GM19239 (cell line): ENCODE measurements at places on chromosomes 1 and 21.

- no peak for DNase-seq
Observed at GRCh38 chr21:32803651-32804050, 32.1 kb upstream of the PAXBP1 start.

DNA sequence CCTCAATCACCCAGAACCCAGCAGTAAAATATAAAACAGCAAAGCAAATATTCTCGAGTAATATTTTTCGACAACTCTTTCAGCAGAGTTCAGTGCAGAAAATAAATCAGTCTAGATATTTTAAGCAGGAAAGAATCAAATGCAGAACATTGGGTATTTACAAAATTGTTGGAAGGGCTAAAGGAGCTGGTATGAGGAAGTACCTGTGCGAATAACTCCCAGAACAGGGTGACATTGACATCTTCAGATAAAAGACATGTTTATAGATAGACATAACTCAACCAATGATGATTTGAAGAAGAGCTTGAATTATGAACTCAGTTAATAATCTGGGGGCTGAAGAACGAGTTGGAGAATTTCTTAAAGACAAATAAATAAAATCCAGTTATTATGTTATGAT, 6.4 kb downstream of the AXDND1 start:
- DNase-seq, result no peak

GRCh38 chr1:16236511-16237342, at the start of gene CPLANE2:
Gene CPLANE2 (minus strand): TSS chr1:16237183. CDS start chr1:16236742, 441 bp downstream.
- DNase-seq, result peak; percentile 95

DNA sequence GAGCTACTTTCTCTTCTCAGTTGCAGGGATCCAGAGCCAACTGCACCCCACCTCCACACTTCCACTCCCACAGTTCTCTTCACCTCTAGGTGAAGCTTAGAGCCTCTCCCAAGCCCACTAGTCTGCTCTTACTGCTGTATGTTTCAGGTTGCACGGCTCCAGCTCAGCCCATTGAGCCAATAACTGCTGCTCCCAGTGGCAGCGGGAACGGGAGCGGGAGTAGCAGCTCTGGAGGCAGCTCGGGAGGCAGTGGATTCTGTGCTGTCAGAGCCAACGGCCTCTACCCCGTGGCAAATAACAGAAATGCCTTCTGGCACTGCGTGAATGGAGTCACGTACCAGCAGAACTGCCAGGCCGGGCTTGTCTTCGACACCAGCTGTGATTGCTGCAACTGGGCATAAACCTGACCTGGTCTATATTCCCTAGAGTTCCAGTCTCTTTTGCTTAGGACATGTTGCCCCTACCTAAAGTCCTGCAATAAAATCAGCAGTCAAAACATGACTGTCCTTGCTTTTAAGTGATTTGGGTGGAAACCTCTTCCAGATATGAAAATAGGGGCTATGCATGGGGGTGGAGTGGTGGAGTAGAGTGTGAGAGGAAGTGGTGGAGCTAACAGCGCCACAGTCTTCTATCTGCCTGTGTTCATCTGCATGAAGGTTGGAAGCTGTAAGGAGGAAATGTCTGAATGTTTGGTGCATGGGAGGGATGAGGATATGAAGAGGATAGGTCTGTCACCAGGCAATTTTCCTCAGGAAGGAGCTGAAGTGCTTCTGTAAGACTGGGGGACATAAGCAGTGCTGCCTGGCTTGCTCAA, 29.6 kb downstream of the CHIA start:
- DNase-seq, result no peak

- DNase-seq, result no peak
Observed at GRCh38 chr1:234986750-234987414, 141.8 kb downstream of the TOMM20 start.

- no peak for DNase-seq
Observed at GRCh38 chr1:156359973-156360372, 9.0 kb upstream of the RHBG start.

DNA sequence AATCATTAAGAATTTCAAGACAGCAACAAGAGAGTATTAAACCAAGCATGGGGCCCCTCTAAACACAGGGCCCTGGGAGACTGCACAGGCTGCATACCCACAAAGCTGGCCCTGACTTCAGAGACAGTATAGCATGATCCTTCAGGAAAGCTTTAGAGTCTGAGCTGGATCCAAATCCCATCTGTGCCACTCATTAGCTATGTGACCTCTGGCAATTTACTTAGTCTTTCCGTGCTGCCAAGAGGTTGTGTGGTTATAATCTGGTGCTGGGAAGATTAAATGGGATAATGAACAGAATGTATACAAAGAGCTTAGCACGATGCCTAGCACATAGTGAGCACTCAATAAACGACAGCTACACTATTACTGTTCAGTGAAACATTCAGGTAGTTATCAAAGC, 4.0 kb downstream of the PHC2 start:
- DNase-seq, result no peak

DNA sequence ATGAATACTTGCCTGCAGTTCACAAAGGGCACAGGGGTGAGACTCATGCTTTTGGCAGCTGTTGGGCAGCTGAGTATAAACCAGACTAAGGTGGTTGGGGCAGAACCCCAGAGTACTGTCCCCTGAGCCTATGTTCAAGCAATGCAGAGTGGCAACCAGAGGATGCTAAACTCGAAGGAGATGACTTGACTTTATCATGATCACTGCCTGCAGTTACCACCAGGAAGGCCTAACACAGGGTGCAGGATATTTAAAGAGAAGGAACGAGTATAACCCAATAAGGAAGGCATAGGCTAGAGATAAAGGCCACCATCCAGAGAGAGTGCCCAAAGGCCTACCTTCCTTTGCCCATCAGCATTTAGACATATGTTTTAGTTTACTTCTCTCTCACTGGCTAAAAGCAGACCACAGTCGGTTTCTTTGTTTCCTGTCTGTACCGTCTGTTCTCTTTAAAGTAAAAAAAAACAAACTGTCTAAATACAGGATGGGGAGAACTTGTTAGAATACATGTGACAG, 83.3 kb downstream of the MPZL1 start:
- DNase-seq, result peak; percentile 17

- DNase-seq, result no peak
Observed at GRCh38 chr1:63847308-63847910, 73.6 kb downstream of the ROR1 start.

DNA sequence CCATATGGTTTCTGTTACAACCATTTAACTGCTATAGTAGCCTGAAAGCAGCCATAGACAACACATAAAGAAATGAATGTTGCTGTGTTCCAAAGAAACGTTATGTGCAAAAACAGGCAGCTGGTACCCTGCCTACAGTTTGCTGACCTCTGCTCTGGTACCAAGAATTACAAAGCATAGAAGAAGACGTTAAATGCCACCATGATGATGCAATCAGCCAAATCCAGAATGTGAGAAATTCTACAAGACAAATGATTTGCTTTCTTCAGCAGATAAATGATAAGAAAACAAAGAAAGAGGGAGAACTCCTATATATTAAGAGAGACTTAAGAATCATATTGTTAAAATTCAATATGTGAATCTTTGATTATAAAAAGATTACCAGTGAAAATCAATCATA, 97.8 kb upstream of the PDE4B start:
- DNase-seq, result no peak

- DNase-seq, result no peak
Observed at GRCh38 chr1:163974120-163974519, 584.9 kb upstream of the PBX1 start.

GRCh38 chr1:227546059-227546458, 17.3 kb upstream of the ZNF678 start:
- no peak for DNase-seq

- DNase-seq, result no peak
Observed at GRCh38 chr1:159089184-159089791, 12.7 kb upstream of the AIM2 start.

GRCh38 chr1:52140633-52141512, 1.0 kb upstream of the ZFYVE9 start:
- DNase-seq, result no peak

GRCh38 chr1:238052496-238053266, 162.0 kb upstream of the ZP4 start:
- no peak for DNase-seq

DNA sequence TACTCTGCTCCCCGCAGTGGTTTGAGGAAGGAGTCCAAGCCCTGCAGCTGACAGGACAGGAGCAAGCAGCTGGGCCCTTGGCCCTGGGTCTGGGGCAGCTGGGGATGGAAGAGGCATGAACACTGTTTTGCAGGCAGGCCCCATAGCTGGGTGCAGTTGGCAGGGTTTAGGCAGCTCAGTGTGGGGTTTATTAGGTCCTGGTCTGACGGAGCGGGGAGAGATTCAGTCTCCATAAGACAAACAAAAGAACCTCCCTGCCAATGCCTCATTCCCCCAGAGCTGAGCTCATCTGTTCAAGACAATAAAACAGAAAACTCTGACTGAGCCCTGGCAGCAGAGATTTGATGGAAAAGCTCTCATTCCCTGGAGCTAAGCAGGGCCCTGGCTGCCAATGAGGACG, 37.3 kb downstream of the OLFML2B start:
- DNase-seq, result no peak

GRCh38 chr21:29077651-29078090, 4.2 kb upstream of the CCT8 start:
- DNase-seq, result no peak

- no peak for DNase-seq
Observed at GRCh38 chr1:3035563-3036446, 14.5 kb downstream of the ACTRT2 start.

- no peak for DNase-seq
Observed at GRCh38 chr1:45876000-45876617, 72.7 kb downstream of the MAST2 start.

GRCh38 chr1:154758346-154758745, 111.7 kb downstream of the KCNN3 start:
- no peak for DNase-seq

DNA sequence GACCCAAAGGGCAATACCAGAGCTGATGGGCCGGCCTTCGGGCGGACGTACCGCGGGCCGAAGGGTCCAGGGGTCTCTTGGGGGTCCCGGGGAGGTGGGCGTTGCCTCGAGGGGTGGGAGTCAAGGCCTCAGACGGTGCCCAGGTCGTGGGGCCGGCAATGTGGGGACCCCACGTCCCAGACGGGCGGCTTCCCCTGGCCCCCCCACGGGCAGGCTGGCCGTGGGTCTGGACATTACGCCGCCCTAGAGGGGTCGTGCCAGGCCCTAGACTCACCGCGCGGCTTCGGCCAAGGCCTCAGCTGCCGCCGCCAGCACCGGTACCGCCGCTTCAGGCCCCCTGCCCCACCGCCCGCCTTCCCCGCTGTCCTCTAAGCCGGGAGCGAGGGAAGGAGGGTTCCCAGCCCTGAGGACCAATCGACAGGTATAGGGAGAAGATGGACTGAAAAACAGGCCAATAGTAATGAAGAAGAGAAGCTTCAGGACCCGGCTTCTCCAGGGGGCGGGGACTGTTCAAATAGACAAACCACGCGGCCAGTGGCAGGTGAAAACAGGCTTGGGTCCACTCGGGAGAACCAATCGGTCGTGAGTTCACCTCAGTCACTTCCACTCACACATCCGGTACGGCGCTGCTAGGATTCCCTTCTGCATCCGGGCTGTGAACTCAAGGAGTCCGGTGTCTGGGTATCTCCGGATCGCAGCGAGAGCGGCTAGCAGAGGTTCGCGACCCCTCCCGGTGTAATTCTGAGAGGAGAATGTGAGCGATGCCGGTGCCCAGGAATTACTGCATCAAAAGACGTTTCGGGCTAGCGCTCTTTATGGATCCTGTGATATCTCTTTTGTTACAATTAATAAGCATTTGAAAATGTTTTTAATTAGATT, at the start of gene MTOR:
TSS of gene MTOR (minus strand) at position 381 of the 879 bp plus-strand sequence. CDS start 3,142 bp downstream, outside the sequence.
- DNase-seq, result peak; percentile 96

GRCh38 chr1:1144122-1144842, 28.4 kb upstream of the C1orf159 start:
- DNase-seq, result peak; percentile 84

- DNase-seq, result no peak
Observed at GRCh38 chr21:19268686-19269085, 865.1 kb upstream of the TMPRSS15 start.

DNA sequence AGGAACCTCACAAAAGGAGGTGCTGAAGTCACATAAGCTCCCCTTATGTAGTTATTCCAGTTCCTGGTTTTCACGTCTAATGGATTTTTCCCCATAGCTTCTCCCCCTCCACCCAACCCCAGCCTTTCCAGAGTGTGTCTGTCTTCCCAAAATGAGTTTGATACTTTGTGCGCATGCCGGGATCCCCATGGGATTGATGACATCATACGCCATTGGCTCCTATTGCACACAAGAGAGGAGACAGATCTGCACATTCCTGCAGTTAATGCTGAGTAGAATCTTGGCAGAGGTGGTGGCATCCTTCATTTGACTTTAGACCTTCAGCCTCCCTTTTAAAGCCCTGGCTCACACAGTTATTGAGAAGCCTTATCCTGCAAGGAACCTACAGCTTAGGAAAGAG, 71.4 kb downstream of the DDR2 start:
- no peak for DNase-seq

GRCh38 chr1:226125831-226126230, 60.7 kb downstream of the ACBD3 start:
- DNase-seq, result no peak

- DNase-seq, result no peak
Observed at GRCh38 chr1:246907472-246907871, 24.3 kb downstream of the AHCTF1 start.

GRCh38 chr21:38990424-38990794, 184.7 kb downstream of the ETS2 start:
- DNase-seq, result no peak

GRCh38 chr1:14549897-14550620, 48.4 kb upstream of the KAZN start:
- no peak for DNase-seq

- no peak for DNase-seq
Observed at GRCh38 chr1:30965924-30966599, 57.5 kb upstream of the SDC3 start.

- no peak for DNase-seq
Observed at GRCh38 chr1:198108636-198109370, 48.0 kb upstream of the NEK7 start.

- no peak for DNase-seq
Observed at GRCh38 chr1:237811633-237812032, 79.1 kb downstream of the ZP4 start.
